Activated effector memory CD4-positive, alpha-beta T cell treated with anti-CD3 and anti-CD28 coated beads, Interleukin-2, amount 50 U/mL, for 16 hours (primary cell): ENCODE measurements at places on chromosomes 6 and 20.

- no peak for DNase-seq
These were observed 46.6 kb upstream of the PTPRK start for GRCh38 chr6:128567029-128567428.

GRCh38 chr20:24135781-24136180, 147.2 kb upstream of the GGTLC1 start:
- DNase-seq: no peak

GRCh38 chr6:131924881-131925474, 26.2 kb downstream of the CCN2 start:
- no peak for DNase-seq

GRCh38 chr6:159099961-159100360, 55.2 kb upstream of the TAGAP start:
- no peak for DNase-seq

- DNase-seq: no peak
These were observed at the start of gene IPCEF1 for GRCh38 chr6:154356690-154357089. IPCEF1 (minus strand) TSS chr6:154356803; CDS start chr6:154265947, 90,856 bp downstream.

GRCh38 chr6:169527306-169527705, 174.5 kb downstream of the WDR27 start:
- no peak for DNase-seq

GRCh38 chr6:28208111-28208659, 16.9 kb upstream of the ZSCAN9 start:
- no peak for DNase-seq

- no peak for DNase-seq
These were observed 70.2 kb upstream of the CD93 start for GRCh38 chr20:23156170-23156841.

DNA sequence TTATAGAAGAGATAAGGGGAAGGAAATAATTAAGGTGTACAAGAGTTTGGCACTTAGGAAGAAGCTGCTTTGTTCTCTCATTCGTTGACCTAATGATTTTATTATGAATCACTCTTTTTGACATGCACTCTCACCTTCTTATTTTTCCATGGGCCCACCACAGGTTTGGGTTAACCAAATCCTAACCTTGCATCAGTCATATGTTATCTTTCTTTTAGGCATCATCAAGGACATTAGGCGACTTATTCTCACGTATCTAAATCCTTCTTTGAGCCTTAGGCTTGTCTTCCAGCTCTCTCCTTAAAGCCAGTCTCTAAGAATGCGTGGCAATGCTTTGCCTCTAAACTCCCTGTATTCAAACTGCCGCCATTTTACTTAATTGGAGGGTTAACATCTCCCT, 58.3 kb downstream of the TNFRSF21 start:
- no peak for DNase-seq

DNA sequence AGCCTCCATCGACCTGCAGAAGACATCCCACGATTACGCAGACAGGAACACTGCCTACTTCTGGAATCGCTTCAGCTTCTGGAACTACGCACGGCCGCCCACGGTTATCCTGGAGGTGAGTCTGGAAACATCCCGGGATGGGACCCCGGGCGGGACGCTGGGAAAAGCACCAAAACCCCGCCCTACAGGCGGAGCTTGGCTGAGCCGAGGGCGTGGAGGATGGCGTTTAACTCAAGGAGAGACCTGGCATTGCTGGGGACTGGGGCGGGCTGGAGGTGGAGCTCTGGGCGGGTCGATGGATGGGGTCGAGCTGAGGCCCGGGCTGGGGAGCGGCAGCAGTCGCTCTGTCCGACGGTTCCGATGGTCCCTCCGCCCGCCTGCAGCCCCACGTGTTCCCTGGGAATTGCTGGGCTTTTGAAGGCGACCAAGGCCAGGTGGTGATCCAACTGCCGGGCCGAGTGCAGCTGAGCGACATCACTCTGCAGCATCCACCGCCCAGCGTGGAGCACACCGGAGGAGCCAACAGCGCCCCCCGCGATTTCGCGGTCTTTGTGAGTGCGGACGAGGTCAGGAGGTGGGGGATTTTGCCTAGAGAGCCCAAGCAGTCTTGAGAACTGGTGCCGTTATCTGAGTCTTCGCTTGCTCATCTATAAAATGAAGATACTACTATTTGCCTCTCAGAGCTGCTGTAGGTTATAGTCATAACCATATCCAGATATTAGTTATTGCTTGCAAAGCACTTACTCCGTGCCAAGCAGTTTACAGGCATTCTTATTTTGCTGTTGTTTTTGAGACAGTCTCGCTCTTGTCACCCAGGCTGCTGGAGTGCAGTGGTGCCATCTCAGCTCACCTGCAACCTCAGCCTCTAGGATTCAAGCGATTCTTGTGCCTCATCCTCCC, 3.8 kb downstream of the SPAG4 start:
- peak; percentile 93 for DNase-seq

DNA sequence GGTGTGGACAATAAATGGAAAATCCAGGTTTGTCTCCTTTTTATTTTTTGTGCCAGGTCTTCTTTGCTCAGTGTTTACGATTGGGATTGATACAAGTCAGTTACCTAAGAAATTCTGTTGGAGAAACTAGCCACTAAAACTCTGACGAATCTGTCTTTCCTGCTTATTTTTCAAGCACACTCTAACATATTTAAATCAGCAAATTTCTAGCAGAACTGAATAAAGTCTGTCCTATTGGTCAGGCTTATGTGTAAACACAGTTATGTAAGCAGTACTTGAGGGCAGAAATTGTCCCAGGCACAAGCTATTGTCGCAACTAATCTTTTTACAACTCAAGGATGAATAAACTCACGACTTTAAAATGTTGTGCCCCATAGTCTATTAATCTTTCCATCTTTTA, 12.1 kb upstream of the EXOC2 start:
- DNase-seq: no peak

GRCh38 chr6:24504649-24505586, 10.1 kb downstream of the ALDH5A1 start:
- no peak for DNase-seq

GRCh38 chr6:34239500-34239825, 2.8 kb downstream of the HMGA1 start:
- peak; percentile 56 for DNase-seq

DNA sequence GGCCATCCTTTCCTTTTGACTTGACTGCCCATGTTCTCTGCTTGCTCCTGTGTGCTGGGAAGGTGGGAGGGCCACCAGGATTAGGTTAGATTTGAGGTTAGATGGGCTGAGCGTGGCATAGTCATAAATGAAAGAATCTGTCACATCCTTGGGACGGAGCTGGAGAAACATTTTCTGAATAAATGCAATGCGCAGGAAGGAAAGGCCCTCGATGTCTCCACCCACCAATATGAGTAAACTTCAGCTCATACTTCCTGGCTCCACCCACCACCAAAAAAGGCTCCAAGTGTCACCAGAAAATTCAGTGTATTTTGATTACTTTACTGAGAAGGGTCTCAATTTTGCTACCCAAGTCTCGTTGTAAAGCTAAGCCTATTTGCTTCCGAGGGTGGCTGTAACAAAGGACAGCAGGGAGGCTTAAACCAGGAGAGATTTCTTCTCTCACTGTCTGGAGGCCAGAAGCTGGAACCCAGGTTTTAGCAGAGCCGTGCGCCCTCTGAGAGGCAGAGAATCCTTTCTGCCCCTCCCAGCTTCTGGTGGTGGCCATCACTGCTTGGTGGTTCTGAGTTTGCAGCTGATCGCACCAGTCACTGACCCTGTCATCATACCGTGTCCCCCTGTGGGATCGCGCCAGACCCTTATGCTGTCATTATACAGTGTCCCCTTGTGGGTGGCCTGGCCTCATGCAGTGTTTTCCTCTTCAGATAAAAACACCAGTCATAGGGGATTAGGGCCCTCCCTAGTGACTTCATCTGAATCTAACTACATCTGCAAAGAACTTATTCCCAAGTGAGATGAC, 137.8 kb downstream of the TTLL2 start:
- no peak for DNase-seq

- DNase-seq: no peak
These were observed 54.5 kb downstream of the IPCEF1 start for GRCh38 chr6:154301839-154302752.
